ENCODE measurements at places on chromosomes 13 and 19.

- DNase-seq = no peak
Measured at GRCh38 chr13:88066847-88067246, 395.7 kb downstream of the SLITRK5 start.

GRCh38 chr19:3108775-3109174 is 14.6 kb downstream of the GNA11 start:
- peak; percentile 67 for DNase-seq

- no peak for DNase-seq
Measured at GRCh38 chr19:17411801-17412200, 6.4 kb upstream of the BST2 start.

DNA sequence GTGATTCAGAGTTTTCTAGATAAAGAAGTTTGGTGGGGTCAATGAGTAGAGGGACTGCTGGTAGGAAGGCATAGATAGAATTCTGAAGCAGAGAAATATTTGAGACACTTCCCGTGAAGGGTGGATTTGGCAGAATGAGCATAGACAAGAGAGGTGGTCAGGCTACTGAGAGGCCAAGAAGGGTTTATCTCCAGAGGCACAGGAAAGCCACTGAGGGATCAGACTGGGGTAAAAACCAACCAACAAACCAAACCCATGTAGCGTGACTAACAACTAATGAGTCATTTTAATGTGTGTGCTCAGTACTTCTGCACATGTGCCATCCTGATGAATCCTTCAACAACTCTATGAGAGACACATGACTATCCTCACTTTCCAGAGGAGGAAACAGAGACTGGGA is 60.0 kb upstream of the SERP2 start:
- DNase-seq = no peak

- DNase-seq = peak; percentile 33
Measured at GRCh38 chr19:45640849-45641273, 1.7 kb upstream of the EML2 start.

DNA sequence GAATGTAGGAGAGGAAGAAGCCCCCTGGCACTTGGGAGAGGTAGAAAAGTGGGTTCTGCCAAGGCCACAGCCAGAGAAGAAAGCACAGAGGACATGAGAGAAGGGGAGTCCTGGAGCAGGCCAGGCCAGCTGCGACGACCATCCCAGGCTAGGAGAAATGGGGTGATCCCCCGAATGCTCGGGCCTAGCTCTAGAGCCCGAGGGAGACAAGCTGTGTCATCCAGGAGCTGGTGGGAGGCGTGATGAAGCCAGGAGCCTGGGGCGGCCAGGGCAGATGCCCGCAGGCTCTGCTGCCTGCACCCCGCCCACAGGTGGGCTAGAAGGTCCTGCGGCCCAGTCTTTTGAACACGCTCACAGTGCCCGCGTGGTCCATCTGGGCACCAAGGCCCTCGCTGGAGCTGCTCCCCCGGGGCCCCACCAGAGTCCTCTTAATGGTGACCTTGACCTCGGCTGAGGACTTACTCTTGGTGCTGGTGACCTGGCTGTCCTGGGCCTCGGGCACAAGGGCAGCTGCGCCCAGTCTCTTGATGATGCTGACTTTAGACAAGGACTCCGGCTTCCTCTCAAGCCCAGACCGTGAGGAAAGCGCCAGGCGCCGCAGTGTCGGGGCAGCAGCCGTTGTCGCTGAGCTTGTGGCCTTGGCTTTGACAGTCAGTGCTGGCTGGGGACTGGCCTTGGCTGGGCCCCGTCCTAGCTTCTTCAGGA is 26.5 kb downstream of the C19orf47 start:
- DNase-seq = no peak

Measured in stimulated activated CD4-positive, alpha-beta T cell treated with anti-CD3 and anti-CD28 coated beads, Interleukin-4, amount 100 ng/mL, for 4 hours (primary cell).